ENCODE measurements at places on chromosomes 11 and 22.
A peak's percentile ranks its signal among the peaks of the same experiment; 100 is the strongest.

DNA sequence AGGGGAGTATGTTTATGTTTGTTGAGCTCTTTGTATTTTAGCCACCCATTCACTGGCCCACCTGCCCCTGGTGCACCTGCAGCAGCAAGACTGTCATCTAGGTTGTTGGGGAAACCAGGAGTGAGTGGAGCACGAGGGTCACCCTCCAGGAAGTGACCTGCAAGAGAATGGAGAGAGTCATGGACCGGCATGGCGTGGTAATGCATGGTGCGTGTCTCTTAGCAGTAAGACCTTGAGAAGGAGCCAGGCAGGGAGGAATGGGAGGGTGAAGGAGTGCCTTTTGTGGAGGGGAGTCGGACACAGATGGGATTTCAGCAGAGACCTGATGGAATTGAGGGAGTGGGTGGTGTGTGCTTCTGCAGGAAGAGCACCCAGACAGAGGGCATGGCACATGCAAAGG, 37.9 kb downstream of the KCNQ1 start:
- DNase-seq, result no peak

GRCh38 chr11:34028425-34028824, 23.1 kb upstream of the CAPRIN1 start:
- DNase-seq, result no peak

GRCh38 chr22:27499121-27499520, 302.4 kb downstream of the MN1 start:
- DNase-seq, result no peak

GRCh38 chr11:66045177-66045639, 3.8 kb downstream of the GAL3ST3 start:
- DNase-seq, result peak; percentile 94

DNA sequence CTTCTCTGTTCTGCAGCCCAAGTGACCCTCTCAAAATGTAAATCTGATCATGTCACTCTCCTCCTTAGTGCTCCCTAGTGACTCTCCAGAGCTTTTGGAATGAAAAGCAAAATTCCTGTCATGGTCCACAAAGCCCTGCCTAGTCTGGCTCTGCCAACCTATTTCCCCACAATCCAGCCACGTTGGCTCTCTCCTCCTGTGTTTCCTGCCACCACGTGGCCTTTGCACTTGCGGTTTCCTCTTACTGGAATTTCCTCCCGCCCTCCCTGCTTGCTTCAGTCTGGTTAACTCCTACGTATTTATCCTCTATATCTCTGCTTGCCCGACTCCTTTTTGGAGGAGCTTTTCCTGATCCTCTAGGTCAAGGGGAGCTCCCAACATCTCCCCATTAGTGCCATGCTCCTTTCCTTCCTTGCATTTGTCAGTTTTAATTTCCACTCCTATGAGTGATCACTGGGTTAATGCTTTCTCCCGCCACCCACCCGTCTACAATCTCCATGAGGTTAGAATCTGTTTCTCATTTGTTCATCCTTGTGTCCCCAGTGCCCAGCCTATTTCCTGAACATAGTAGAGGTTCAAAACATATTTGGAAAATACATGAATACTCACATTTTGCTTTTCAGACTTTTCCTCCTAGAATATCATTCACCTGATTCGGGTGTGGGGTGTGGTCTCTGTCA, 11.5 kb downstream of the NNMT start:
- DNase-seq, result peak; percentile 46

DNA sequence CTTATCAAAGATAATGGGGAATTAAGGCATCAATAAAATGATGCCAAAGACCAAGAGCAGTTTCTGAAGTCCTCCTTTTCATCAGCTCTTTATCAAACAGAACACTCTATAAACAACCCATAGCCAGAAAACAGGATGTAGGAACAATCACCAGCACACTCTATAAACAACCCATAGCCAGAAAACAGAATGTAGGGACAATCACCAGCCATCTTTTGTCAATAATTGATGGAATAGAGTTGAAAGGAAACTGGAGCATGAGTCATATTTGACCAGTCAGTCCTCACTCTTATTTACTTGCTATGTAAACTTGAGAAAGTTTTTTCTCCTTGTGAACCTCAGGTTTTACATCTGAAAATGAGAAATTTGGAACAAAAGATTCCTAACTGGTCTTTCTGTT, 10.0 kb downstream of the MS4A2 start:
- DNase-seq, result no peak

DNA sequence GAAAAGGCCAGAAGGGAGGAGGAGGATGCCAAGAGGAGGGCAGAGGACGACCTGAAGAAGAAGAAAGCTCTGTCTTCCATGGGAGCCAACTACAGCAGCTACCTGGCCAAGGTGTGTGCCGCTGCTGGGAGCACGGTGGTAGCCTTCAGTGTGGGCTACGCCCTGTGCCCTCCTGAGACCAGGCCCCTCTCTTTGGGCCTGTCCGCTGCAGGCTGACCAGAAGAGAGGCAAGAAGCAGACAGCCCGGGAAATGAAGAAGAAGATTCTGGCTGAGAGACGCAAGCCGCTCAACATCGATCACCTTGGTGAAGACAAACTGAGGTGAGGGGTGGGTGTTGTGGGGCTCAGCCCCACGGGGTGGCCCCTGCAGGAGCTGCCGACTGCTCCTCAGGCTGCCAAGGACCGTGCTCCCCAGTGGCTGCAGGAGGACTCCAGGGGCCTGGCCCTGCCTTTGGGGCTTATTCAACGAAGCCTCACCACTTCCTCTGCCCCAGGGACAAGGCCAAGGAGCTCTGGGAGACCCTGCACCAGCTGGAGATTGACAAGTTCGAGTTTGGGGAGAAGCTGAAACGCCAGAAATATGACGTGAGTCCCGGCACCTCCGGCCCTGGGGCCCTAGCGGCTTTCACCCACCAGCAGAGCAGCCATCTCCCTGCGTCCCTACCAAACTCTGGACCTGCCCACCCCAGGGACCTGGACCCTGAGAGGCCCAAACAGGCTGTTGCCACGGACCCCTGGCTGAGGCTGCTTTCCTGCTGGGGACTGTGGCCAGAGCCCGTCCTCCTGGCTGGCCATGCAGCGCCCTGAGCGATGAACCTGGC, 12.6 kb upstream of the MRPL23 start:
- DNase-seq, result no peak

GRCh38 chr22:31846161-31847115, 92.6 kb downstream of the DEPDC5 start:
- peak; percentile 17 for DNase-seq

DNA sequence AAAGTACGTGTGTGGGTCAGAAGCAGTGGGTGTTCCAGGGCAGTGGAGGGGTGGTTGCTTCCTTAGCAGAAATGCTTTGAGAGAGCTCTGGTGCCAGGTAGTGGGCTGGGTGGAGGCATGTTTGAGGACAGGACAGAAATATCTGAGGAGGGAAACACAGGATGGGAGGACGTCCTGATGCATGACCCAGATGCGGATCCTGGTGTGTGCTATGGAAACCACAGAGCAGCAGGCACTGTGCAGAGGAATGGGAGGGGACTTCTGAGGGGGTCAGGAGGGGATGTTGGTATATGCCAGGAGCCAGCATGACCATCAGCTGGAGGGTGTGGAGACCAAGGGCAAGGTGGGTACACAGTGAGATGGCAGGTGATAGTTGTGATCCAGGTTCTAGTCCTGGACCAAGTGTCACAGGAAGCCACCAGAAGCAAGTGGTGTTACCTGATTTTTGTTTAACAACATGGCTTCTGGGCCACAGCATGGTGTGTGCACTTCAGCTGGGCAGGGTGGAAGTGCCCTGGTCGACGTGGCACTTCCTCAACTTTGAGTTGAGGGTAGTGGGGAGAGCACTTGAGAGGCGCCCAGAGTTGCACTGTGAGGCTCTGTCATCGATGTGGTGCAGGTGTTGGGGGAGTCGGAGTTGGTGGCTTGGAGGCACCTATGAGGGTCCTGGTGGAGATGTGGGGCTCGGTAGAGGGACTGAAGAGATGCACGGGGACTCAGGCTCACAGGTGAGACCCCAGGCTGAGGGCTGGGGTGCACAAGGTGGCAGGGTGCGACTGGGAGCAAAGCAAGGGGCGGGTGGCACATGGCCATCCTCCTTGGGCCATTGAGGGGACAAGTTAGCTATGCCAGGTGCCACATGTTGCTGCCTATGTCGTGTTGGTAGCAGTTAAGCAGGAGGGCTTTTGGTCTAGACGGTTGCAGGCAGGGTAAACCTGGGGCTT, 7.5 kb downstream of the DGCR8 start:
- DNase-seq, result no peak

Data from suppressor macrophage treated with lipopolysaccharide for 1 hour (primary cell).